Endothelial cell (in vitro differentiated cells): ENCODE measurements at places on chromosomes 12 and 14. TPM values are rescaled to one million over a fixed set of nuclear protein-coding genes. Genes with fewer than 3 reads are reported as not detected.

DNA sequence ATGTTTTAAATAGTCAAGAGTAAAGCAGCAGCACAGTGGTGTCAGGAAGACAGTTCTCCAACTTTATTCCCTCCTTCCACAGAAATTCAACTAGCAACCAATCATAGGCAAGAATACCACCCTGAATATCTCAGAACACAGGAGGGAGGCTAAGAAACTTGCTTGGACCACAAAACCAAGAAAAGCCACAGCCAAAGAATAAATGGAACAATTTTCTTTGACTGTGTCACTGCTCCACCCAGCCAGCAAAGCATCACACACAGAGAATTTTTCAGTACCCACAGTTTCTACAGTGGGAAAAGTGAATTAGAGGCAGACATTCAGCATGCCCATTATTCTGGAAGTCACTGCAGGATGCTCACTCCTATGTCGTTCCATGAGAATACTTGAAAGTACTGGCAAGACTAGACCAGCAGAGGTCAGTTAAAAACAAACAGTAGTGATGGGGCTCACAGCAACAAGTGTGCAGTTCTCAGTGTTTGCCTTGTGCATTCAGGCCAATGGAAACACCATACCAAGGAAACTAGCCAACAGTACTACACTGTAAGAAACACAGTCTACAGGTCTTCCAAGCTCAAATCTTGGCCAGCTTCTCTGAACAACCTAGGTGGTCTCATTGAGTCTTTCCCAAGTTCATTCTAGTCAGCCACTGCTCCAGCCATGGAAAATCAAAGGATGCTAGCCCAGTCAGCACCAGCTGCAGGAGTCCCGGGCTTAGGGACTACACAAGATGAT is 56.8 kb upstream of the FOXG1 start:
- no peak for DNase-seq

LRRC10 gene
- total RNA-seq = not detected

- no peak for DNase-seq
Observed at GRCh38 chr12:107318556-107318805, 225.1 kb upstream of the CRY1 start.

GRCh38 chr12:11958221-11959091 is 112.3 kb upstream of the BCL2L14 start:
- no peak for DNase-seq

GRCh38 chr14:71050227-71050823 is 143.1 kb downstream of the PCNX1 start:
- no peak for DNase-seq

KERA gene
- total RNA-seq = not detected

DNA sequence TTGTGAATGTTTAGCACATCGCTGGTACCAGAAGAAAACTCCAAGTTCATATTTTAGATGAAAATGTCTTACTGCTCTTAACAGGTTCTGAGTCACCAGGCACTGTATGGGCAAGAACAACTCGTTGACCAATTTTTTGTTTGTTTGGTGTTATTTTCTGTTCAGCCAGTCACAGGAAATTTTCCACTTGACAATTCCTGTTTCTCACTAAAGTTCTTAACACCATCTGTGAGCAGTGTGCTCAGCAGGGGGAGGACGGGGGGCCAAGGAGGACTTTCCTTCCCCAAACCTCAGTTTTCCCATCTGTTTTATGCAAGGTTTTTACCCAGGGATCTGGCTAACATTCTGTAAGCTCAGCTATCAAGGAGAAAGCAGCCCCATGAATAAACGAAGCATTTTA is 3.0 kb downstream of the NUAK1 start:
- DNase-seq = no peak
